ENCODE measurements at places on chromosomes 16 and 17.

DNA sequence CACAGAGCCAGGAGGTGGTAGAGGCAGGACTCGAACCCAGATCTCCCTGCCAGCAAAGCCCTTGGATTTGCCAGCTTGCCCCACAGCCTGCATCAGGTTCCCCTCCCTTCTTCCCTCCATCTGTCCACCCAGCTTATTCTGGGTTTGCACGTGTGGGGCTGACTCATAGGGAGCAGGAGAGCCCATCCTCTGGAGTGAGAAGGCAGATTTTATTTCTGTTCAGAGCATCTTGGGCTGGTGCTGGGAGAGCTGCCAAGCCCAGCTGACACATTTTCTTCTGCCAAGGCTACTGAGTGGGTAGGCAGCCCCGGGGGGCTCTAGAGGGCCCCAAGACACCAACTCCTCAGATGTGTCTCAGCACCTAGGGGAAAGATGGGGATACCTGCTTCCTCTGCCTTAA is 106.3 kb upstream of the CRHR1 start:
- DNase-seq = no peak
- no peaks in the 10 kb centered on the region for H3K4me1 ChIP-seq
- H3K36me3 ChIP-seq = no peaks in the 10 kb centered on the region
- H3K27me3 ChIP-seq = no peaks in the 10 kb centered on the region
- H3K27ac ChIP-seq = no peak overlapping the region

DNA sequence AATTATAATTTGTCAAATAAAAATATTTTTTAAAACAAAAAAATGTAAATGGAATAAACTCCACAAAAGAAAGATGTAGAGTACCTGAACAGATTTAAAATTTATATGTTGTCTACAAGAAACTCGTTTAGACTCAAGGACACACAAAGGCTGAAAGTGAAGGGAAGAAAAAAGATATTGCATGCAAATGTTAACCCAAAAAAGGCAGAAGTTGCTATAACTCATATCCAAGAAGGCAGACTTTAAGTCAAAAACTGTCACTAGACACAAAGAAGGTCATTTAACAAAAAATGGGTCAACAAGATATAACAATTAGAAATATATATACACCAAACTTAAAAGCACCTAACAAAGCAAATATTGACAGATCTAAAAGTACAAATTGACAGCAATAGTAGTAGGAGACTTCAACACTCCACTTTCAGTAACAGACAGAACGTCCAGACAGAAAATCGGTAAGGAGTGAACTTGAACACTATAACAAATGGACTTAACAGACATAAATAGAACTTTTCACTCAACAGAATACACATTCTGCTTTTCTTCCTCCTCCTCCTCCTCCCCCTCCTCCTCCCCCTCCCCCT is 40.8 kb upstream of the MYLK3 start:
- no peaks in the 10 kb centered on the region for H3K27me3 ChIP-seq
- H3K4me3 ChIP-seq = no peak overlapping the region
- 0 out of 2 replicates have a peak, but pooled peaks cover 1% of the 10 kb centered on the region for H3K4me1 ChIP-seq
- H3K36me3 ChIP-seq = no peaks in the 10 kb centered on the region

DNA sequence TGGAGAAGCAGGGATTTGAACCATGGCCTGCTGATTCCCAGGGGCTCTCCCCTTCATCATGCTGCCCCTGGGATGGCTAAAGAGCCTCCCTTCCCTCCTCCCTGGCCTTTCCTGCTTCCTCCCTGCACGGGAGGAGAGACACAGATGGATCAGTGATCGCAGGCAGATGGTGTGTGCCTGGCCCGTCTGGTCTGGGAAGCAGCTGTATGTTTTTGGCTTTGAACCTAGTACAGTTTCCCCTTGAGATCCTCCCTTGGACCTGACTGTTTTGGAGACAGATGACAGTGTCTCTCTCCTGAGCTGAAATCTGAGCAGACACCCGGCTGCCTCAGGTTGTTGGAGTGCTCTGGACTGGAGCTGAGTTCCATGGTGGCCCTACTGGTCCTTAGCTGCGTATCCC is 29.0 kb upstream of the ATP2C2 start:
- no peak overlapping the region for H3K4me3 ChIP-seq
- no peaks in the 10 kb centered on the region for H3K27me3 ChIP-seq
- no peak overlapping the region for H3K27ac ChIP-seq
- DNase-seq = no peak

DNA sequence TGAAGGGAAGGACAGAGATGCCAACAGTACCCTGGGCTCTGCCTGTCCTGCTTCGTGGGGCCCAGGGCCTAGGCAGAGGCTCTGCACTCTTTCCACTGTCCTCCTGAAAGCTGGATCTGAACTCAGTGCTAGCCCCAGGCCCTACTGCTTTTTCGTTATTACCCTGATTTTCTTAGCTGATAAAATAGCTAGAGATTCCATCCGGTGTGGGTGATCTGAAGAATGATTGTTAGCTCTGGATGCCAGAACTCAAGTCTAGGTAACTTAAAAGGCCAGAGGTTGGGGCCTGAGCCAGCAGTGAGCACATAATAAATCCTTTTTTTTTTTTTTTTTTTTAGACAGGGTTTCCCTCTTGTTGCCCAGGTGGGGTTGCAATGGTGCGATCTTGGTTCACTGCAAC is 1.8 kb upstream of the MYBBP1A start:
- peaks cover 4% of the 10 kb centered on the region for H3K4me1 ChIP-seq
- DNase-seq = no peak
- H3K36me3 ChIP-seq = peaks cover 11% of the 10 kb centered on the region
- no peaks in the 10 kb centered on the region for H3K27me3 ChIP-seq
- H3K27ac ChIP-seq = no peak overlapping the region
- H3K4me3 ChIP-seq = no peak overlapping the region

DNA sequence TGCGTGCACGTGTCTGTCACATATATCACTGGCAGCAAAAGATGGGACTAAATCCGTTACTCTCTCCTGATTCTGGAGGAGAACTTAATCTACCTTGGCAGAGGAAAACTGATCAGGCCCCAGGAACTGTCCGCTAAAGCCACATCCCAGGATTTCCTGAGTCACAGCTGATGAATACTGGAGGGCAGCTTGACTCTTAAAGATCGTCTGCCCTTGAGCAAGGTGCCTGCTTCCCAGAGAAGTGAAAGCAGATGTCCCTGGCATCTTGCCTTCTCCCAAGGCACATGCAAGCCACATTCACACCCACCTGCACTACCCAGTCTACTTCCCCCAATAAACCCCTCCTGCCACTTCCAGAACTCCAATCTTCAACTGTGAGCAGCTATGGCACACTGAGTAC is 99.8 kb downstream of the CPPED1 start:
- no peak for DNase-seq
- H3K27me3 ChIP-seq = no peaks in the 10 kb centered on the region
- H3K4me1 ChIP-seq = no peaks in the 10 kb centered on the region

- no peaks in the 10 kb centered on the region for H3K36me3 ChIP-seq
- DNase-seq = no peak
- no peak overlapping the region for H3K27ac ChIP-seq
- H3K4me1 ChIP-seq = no peaks in the 10 kb centered on the region
- H3K27me3 ChIP-seq = no peaks in the 10 kb centered on the region
- H3K4me3 ChIP-seq = no peak overlapping the region
These were observed 153.9 kb downstream of the KCNJ2 start for GRCh38 chr17:70323269-70323668.

- no peak overlapping the region for H3K4me3 ChIP-seq
- H3K4me1 ChIP-seq = peaks cover 5% of the 10 kb centered on the region
- no peaks in the 10 kb centered on the region for H3K36me3 ChIP-seq
- H3K27me3 ChIP-seq = no peaks in the 10 kb centered on the region
- no peak overlapping the region for H3K27ac ChIP-seq
These were observed 64.5 kb downstream of the SMPD3 start for GRCh38 chr16:68383858-68384257.

DNA sequence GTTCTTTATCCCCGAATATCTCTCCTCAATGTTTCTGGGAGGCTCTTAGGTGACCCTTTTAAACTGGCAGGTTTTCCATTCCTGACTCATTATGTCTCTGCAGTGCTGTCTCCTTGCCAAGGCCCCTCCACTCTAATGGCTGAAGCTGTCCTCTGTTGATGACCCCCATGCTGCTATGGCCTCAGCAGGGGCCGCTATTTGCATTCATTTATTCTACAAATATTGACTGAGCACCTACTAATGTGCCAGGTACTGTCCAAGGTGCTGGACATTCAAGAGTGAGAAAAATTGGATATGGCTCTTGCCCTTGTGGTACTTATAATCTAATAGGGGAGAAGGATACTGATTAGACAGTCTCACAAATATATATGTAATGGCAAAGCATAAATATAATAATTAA is 55.4 kb downstream of the GP2 start:
- DNase-seq = no peak
- H3K36me3 ChIP-seq = no peaks in the 10 kb centered on the region
- H3K27ac ChIP-seq = no peak overlapping the region
- H3K4me1 ChIP-seq = peaks cover 1% of the 10 kb centered on the region
- no peak overlapping the region for H3K4me3 ChIP-seq
- no peaks in the 10 kb centered on the region for H3K27me3 ChIP-seq

- no peaks in the 10 kb centered on the region for H3K27me3 ChIP-seq
- peaks cover 3% of the 10 kb centered on the region for H3K4me1 ChIP-seq
- no peak overlapping the region for H3K27ac ChIP-seq
- H3K36me3 ChIP-seq = peaks cover 2% of the 10 kb centered on the region
- peak overlapping the region; percentile 96 for H3K4me3 ChIP-seq
These were observed 517 bp downstream of the RUNDC1 start for GRCh38 chr17:42980766-42981397.

DNA sequence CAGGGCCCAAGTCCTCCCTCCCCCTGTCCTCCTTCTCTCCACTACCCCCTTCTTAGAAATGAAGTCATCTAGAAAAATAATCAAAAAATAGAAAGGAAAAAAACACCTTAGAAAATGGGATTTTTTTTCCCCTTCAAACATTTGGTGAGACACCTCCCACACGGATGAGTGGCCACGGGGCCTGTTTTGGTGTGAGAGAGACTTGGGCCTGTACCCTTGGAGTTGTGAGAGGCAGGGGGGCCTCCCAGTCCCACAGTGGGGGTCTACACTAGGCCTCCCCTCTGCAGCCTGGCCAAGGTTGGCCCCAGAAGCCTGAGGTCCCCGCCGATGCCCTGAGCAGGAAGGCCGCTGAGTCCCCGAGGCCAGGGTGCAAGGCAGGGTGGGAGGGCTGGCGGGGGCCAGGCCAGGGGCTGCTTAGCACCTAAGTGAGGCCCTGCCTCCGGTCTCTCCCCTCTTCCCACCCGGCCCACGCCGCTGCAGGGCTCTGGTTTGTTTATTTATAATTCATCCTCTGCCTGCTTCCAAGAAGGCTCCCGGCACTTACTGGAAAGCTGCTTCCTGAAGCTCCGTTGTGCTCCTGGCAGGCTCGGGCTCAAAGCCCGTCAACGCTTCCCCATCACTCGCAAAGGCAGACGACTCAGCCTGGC is 26.4 kb downstream of the NPTX1 start:
- no peaks in the 10 kb centered on the region for H3K4me1 ChIP-seq
- DNase-seq = no peak
- H3K36me3 ChIP-seq = no peaks in the 10 kb centered on the region

DNA sequence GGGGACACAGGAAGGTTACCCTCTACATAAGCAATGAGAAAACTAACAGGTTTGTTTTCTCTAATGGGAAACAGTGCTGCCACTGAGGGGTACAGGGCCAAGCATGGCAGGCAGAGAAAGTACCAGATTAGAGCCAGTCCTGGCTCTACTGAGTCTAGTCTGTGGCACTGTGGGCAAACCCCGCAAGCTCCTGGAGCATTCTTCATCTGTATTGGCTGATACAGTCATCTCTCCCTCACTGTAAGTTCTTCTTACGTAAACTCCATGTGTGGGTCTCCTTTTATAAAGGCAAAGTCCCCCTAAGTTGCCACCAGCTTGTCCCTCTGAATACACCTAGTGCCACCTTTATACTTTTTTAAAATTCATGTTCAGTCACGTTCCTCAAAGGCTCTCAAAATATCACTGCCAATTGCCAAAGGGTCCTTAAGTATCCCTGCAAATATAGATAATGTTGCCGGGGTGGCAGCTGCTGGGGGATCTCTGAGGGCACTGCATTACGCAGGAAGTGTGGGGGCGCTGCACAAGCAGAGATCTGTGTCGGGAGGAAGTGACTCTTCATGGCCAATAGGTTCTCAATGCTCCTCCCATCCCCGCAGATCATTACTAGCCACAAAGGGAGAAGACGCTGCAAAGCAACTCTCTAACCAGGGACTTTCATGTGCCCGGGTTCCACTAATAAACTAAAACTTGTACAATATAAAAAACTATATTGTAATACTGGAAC is 18.8 kb downstream of the XPO6 start:
- DNase-seq = no peak
- no peak overlapping the region for H3K4me3 ChIP-seq
- no peak overlapping the region for H3K27ac ChIP-seq
- no peaks in the 10 kb centered on the region for H3K27me3 ChIP-seq
- H3K36me3 ChIP-seq = no peaks in the 10 kb centered on the region

DNA sequence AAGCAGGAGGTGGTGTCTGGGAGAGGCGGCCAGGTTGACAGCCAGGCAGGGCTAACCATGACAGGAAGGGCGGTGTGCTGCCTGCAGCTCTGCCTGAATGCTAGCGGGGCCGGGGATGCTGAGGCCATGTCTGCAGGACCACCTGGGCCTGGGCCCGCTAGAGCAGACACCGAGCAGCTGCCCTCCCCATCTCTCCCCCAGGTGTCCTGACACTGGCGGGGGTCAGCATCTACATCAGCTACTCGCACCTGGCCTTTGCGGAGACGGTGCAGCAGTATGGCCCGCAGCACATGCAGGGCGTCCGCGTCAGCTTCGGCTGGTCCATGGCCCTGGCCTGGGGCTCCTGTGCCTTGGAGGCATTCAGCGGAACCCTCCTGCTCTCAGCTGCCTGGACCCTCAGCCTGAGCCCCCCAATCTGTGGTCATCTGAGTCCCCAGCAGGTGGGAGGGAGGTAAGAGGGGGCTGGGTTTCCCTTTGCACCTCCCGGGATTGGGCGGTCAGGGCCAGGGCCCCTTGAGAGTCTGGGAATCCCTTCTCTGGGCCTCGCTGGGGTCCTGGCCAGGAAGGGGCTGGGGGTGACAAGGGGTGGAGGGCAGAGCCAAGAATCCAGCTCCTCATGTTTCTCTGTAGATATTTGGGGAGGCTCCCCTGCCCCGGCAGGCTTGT is 7.5 kb downstream of the TMEM235 start:
- no peak for DNase-seq
- H3K36me3 ChIP-seq = no peaks in the 10 kb centered on the region
- no peaks in the 10 kb centered on the region for H3K27me3 ChIP-seq
- H3K4me1 ChIP-seq = no peaks in the 10 kb centered on the region
- no peak overlapping the region for H3K4me3 ChIP-seq
- no peak overlapping the region for H3K27ac ChIP-seq

- no peaks in the 10 kb centered on the region for H3K4me1 ChIP-seq
- DNase-seq = no peak
- no peaks in the 10 kb centered on the region for H3K36me3 ChIP-seq
- H3K27ac ChIP-seq = no peak overlapping the region
- no peaks in the 10 kb centered on the region for H3K27me3 ChIP-seq
These were observed 116.5 kb upstream of the AXIN2 start for GRCh38 chr17:65677932-65678331.

DNA sequence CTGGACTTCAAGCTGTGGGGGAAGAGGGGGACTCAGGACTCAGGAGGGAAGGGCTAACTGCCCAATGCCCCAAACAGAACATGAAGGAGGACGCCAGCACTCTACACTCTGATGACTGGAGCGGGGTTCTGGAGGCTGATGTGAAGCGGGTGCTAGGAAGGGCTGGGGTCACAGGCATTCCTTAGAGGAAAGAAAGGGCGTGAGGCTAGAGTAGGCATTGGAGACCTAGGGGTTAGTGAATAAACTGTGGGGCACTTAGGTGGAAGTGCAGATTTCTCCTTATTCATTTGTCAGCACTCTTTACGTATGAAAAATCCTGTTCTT is 760 bp upstream of the LMF1 start:
- H3K36me3 ChIP-seq = no peaks in the 10 kb centered on the region
- DNase-seq = no peak
- no peak overlapping the region for H3K27ac ChIP-seq
- H3K4me1 ChIP-seq = peaks cover 4% of the 10 kb centered on the region
- peaks cover 2% of the 10 kb centered on the region for H3K27me3 ChIP-seq
- peak overlapping the region; percentile 47 for H3K4me3 ChIP-seq

- no peak overlapping the region for H3K4me3 ChIP-seq
- H3K27me3 ChIP-seq = no peaks in the 10 kb centered on the region
- no peak overlapping the region for H3K27ac ChIP-seq
These were observed 21.3 kb downstream of the CIBAR2 start for GRCh38 chr16:85090873-85091521.
